ENCODE measurements at places on chromosomes 13 and 19. TPM values are rescaled to one million over a fixed set of nuclear protein-coding genes. Genes with fewer than 3 reads are reported as not detected.

DNA sequence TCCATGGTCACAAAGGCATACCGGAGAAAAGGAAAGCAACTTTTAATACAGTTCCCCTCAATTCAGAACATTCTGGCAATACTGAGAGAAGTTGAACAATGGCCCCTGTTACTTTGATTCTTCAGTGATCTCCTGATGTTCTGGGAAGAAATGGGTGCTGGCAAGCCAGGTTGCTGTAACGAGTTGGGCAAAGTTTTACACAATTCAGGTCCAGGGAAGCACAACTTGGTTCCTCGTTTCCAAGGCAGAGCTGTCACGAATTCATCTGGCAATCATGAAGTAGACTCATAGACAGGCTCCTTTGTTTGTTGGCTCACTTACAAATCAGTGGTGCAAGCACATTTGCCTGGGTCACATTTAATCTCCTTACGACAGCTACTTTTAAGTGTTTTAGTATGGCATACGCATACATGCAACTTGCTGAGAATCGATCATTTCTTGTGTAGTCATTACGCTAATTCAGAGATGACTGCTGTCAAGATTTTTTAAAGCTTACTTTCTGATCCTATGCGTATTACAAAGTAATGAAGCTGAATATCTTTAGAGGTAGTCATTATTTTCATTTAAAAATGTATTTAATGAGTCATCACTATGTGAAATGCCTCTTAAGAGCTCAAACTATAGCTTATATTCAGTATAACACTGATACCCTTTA lies 174.7 kb downstream of the GPC5 start:
- no peak for DNase-seq

DNA sequence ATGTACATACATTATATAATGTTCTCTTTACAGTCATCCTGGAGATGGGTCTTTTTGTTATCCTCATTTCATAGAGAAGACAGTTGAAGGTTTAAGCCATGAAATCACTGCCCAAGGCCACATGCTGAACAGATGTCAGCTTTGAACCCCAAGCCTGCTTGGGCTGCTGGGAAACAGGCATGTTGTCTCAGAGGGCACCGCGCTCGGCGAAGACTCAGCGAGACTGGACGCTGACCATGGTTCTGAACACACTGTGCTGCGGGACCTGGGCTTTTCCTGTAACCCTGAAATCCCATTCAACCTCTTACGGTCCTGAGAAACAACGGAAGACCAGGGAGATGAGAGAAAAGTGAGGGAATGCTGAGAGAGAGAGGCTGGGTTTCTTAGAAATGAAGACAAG lies 27.3 kb downstream of the LRFN3 start:
- DNase-seq: peak; percentile 76

DNA sequence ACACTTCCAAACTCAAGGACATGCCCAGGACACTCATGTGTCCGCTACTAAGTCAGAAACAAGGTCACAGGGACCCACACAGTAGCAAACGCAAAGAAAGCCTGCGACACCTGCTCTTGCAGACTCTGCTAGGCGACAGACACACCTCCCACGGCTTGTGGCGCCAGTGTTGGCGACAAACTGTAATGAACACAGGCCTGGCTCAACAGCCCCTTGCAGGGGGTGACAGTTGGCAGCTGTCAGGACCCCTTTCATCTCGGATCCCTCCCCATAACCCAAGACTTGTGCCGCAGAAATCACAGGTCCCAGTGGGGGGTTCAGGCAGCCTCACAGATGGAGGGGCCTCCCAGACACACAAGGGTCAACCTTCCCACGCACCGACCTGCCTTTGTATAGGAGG lies 364 bp downstream of the CKM start:
- DNase-seq: no peak

- DNase-seq: peak; percentile 49
Observed at GRCh38 chr13:75685239-75685697, 49.1 kb downstream of the LMO7 start.

- no peak for DNase-seq
Observed at GRCh38 chr19:13668964-13669363, 95.4 kb upstream of the MRI1 start.

DNA sequence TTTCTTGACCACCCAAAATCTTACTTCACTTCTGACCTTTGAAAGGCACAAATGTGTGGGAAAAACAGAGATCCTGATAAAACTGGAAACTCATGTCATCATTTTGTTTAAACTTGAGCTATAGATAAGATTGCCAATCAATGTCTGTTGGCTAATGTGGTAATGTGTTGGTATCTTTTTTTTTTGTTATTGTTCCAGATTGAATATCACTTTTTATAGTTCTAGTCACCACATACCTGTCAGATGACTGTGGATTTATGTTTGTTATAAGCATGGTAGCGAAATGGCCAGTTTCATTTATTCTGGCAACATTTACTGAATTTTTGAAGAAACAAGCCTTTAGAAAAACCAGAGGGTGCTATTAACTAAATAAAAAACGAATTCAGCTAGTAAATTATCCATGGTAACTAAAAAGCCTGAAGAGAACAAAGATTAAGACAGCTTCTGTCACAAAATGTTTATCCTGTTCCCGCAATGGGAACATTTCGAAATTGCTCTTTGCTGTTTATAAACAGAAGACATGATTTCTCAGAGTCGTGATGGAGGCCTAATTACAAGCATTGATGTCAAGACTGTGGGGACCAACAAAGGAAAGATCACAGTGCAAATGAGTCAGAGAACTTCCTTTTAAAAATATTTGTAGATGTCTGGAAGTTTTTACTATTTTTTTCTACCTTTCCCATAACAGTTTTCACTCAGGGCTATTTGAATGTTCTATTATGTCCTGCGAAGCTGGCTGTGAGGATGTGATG lies 82.9 kb upstream of the POSTN start:
- DNase-seq: peak; percentile 41

GRCh38 chr19:13053761-13054625 lies 48.7 kb downstream of the LYL1 start:
- peak; percentile 91 for DNase-seq

SYT3 gene
- not detected for total RNA-seq

FFAR3 gene
- total RNA-seq: not detected

GRCh38 chr13:43088093-43088511 lies 64.7 kb downstream of the DNAJC15 start:
- DNase-seq: peak; percentile 39

DNA sequence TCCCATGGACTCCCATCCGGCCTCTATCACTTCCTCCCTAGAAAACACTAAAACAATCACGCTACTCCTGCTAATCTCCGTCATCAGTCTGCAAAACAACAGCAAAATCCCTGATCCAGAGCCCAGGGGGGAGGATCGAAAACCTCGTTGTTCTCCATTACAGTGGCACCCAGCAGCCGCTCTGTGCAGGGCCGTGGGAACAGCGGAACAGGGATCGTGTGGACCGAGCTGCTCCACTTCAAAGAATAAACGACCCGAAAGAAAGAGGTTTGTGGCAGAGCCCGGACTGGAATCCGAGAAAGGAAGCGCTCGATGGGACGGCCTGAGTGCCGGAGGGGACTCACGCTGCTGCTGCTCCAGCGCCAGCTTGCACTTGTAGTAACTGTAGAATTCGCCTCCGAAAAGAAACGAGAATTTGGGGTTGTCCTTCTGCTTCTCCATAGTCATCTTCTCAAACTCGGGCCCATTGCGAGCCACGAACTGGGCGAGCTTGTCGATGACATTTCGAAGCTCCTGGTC lies 652 bp downstream of the CHERP start:
- DNase-seq: peak; percentile 55

SERTAD1 gene
- total RNA-seq: 38.1 TPM

- peak; percentile 97 for DNase-seq
Observed at GRCh38 chr13:113490496-113491417, at the start of gene DCUN1D2. TSS of gene DCUN1D2 (minus strand) at chr13:113490711. CDS start at chr13:113490669, 42 bp downstream.

ZNF540 gene
- total RNA-seq: 0.17 TPM

AP1M2 gene
- not detected for total RNA-seq

GRCh38 chr13:99469041-99469440 lies 32.2 kb upstream of the TM9SF2 start:
- DNase-seq: no peak

FCER2 gene
- not detected for total RNA-seq

- no peak for DNase-seq
Observed at GRCh38 chr13:74142257-74142656, 8.1 kb upstream of the KLF12 start.

- DNase-seq: peak; percentile 57
Observed at GRCh38 chr19:41998246-41999020, 4.4 kb upstream of the ATP1A3 start.

- no peak for DNase-seq
Observed at GRCh38 chr13:87356314-87356713, 314.9 kb upstream of the SLITRK5 start.

HIF3A gene
- 23.1 TPM for total RNA-seq

DNA sequence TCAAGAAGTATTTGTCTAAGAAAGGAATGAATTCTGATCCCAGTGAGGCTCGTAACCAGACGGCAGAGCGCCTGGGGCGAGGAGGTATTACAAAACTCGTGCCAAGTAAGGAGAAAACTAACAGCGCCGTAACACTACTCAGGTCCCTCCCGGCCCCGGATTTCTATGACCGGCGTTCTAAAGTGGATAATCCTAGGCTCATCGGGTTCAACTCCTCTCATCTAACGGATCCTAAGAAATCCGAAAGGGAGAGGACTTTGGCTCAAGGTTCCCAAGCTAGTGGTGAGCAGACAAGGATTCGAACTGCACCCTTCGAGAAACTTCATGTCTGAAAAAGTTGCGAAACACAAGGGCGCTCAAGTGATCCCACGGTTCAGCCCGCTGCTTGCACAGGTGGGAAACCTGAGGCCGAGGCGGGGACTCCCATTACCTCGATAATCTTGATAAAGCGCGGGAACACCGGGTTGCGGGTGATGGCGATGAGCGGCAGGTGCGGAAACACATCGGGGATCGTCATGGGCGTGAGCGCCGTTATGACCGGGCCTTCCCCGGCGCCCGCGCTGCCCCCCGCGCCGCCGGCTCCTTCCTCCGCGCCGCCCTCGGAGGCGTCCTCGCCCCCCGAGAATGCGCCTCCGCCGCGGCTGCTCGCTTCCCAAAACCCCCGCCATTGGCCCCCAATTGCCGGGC lies 529 bp downstream of the LONP1 start:
- DNase-seq: peak; percentile 31

DNA sequence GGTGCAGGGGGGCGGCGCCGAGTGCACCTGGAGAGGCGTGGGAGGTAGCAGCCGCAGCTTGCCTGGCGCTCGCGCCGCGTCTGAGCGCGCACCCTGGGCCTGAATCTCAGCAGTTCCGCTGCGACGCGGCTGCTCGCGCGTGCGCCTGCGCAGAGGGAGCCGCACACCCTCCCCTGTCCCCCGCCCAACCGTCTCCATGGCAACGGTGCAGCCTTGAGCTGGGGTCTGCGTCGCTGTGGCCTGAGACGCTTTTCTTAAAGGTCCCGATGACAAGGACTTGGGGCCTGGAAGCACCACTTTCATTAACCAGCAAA lies at the start of gene PNMA8B:
PNMA8B (minus strand) TSS at position 82 of the 314 bp plus-strand sequence. CDS start 402 bp downstream, outside the sequence.
- no peak for DNase-seq

ARRDC5 gene
- total RNA-seq: not detected

CCDC194 gene
- total RNA-seq: not detected

DNA sequence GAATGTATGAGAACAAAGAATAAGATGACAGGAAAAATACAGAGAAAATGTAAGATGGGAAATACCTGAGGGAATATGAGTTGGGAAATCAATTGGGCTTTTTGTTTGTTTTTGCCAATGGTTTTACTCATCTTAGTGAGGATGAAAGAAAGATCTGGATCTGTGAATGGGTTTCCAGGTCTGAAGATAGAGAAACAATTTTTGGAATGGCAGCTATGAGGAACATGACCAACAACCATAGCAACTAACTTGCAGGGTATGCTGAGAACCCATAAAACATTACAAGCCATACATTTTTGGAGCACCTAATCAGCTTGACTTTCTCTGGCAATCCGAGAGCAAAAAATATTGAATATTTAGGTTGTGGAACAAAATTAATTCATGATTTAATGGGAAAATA lies 290.0 kb downstream of the KCTD12 start:
- no peak for DNase-seq

GRCh38 chr19:33885236-33885635 lies 88.6 kb downstream of the KCTD15 start:
- DNase-seq: no peak

DNA sequence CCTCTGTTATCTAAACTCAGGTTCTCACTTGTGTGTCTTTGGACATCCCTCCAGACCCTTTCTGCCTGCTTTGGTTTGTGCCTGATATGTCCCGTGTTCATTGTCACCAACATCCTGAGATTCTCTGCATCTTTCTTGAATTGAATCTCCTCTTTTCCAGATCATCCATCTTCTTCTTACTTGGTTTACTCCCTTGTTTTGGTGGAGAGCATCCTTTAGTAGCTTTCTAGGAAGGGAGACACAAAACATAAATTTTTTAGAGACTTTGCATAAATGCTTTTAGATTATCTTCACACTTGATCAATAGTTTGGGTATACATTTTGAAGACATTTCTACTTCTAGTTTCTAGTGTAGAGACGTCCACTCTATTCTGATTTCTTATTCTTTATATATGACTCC lies 61.7 kb downstream of the TDRD12 start:
- no peak for DNase-seq

GRCh38 chr19:13153569-13154240 lies 3.5 kb downstream of the IER2 start:
- peak; percentile 62 for DNase-seq

- DNase-seq: no peak
Observed at GRCh38 chr13:35699825-35700510, 223.5 kb upstream of the MAB21L1 start.

DNA sequence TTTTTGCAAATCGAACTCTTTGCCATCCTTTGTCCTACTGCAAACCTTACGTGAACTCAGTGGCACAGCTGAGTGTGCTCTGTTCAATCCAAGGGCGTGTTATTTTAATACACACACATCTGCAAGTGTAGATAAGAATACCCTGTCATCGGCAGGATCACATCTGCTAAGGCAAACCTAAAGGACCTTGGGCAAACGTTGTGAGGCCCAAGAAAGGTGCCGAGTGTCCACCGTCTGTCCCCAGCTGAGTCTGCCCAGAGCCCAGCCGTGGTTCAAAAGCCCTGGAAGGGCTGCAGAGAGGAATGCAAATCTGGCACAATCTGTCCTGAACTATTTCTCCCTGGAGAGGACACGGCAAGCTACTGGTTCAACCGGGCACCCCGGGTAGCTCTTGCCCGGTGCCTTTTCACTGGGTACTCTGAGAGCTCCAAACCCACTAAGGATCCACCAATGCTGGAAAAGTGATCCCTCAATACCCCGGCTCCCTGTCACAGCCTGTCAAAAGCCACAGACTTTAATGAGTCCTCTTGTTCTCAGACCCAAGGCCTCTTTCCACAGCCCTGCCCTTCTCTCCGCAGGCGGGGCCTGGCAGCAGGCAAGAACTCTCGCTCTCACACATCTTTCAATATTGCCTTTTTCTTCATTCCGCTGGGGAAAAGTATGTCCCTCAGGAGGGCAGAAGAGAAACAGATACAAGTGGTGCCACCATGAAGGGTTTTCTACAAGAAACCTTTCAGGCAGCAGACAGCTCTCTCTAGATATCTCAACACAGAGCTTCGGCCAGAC lies 17.0 kb downstream of the SLC7A1 start:
- no peak for DNase-seq

GRCh38 chr13:40477623-40478608 lies 188.5 kb downstream of the FOXO1 start:
- DNase-seq: peak; percentile 94

SLC10A2 gene
- total RNA-seq: not detected

KLHL26 gene
- total RNA-seq: 9.1 TPM

GRCh38 chr19:50694815-50695145 lies 24.8 kb downstream of the SHANK1 start:
- DNase-seq: no peak

ZNF90 gene
- 0.84 TPM for total RNA-seq

Measured in dermis blood vessel endothelial cell (primary cell).